Stimulated activated CD4-positive, alpha-beta T cell treated with anti-CD3 and anti-CD28 coated beads, Interleukin-1b, Interleukin-23, amount 100 ng/mL, for 48 hours (primary cell): ENCODE measurements at places on chromosomes 1 and 21.

DNA sequence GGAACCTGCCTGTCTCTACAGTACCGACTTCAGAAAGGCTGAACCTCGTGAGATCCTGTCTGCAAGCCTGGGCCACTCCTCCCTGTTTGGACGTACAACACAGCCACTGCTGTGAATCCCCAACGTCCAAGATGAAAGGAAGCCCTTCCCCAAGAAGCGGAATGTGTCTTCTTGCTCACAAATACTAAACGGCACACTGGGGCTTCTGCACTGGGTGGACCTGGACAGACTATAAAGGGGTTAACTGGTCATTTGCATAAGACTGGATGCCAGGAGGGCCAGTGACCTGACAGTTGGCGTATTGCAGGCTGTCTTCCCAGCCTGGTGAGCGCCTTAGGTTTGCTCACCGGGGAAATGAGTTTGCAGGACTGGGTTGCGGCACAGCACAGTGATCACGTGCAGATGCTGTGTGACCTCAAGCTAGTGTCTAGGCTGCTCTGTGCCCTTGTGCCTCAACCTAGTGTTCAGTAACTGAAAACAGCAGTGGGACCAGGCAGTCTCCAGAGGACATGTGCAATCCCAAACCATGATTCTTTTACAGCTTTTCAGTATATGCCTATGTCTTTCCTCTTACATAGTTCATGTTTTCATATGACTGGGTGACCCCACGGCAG lies 19.5 kb upstream of the AJAP1 start:
- no peak for DNase-seq

GRCh38 chr1:21896652-21897532 lies 40.2 kb downstream of the HSPG2 start:
- no peak for DNase-seq

GRCh38 chr1:87273291-87273690 lies 55.4 kb upstream of the LMO4 start:
- no peak for DNase-seq

GRCh38 chr1:108050911-108051629 lies 86.1 kb upstream of the VAV3 start:
- DNase-seq: no peak

GRCh38 chr1:43687301-43688108 lies 19.8 kb upstream of the ST3GAL3 start:
- no peak for DNase-seq
